ENCODE measurements at places on chromosomes 3 and 15. TPM values are rescaled to one million over a fixed set of nuclear protein-coding genes. Genes with fewer than 3 reads are reported as not detected.

Gene CYP1A2
- not detected for total RNA-seq

Gene ACTRT3
- total RNA-seq = 0.58 TPM

Gene MRPL3
- total RNA-seq = 63.5 TPM

Gene PLIN1
- total RNA-seq = 0.08 TPM

Gene DUOXA2
- not detected for total RNA-seq

Gene COL6A5
- total RNA-seq = 0.05 TPM

Gene CELF6
- total RNA-seq = 0.58 TPM

Gene CACNA2D2
- total RNA-seq = 0.55 TPM

DNA sequence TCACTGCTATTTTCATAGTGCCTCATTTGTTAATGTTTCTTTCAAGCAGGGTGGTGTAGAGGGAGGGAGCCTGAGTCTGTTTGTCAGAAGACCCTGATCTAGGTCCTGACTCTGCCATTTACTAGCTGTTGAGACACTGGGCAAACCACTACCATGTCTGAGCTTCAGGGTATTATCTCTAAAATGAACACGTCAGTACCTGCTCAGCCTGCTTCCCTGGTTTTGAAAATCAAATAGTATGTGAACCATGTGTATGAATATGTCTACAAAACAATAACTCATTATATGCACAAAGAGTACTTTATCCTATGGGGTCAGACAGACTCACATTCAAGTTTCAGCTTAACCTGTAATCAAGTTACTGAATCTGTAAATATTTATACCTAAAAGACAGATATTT, 25.1 kb downstream of the SYNPR start:
- DNase-seq = no peak

DNA sequence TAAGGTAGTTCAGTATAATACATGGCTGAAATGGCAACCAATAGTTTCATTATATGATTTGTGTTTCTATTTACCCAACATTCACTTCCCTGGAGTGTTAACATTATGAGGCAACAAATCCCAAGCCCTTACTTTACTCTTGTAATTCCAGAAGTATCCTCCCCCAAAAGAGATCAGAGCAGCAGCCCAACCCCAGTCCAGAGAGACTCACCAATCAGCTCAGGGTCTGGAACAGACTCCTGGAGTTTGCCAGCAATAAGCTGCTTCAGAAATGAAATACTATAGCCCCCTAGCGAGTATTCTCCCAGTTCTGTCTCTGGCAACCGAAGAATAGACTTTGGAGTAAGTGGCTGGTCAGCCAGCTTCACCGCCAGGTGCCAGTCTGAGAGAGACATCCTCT, 2.5 kb downstream of the UBL7 start:
- no peak for DNase-seq

DNA sequence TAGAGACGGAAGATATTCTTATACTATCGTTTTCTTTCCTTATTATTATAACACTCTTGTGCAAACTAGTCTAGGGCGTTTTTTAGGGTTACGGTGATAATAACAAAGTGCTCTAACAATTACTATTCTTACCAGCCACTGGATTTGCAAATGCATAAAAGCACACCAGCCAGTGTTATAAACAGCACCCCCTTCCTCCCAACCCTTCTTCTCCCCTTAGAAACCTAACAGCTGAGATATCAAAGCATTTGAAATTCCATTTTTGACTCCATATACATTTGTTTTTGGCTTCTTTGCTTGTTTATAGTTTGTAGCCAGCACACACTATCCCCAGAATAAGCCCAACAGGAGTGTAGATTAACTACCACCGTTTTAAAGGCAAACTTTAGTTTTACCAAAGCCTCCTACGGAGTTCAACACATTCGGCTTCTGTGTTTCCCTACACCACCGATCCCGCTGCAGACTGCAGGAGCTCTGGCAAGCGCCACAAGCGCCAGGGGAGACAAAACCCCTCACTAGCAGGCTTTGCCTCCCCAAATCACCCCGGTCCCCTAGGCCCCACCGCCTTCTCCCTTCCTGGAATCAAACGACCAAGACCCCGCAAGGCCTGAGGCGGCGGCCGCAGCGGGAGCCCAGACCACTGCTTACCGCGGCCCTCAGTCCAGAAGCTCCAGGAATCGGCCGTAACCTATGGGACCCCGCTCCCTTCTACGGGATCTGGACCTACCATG, 461 bp downstream of the COPB2 start:
- peak; percentile 45 for DNase-seq

GRCh38 chr3:73597476-73597875, 27.3 kb downstream of the PDZRN3 start:
- DNase-seq = no peak

DNA sequence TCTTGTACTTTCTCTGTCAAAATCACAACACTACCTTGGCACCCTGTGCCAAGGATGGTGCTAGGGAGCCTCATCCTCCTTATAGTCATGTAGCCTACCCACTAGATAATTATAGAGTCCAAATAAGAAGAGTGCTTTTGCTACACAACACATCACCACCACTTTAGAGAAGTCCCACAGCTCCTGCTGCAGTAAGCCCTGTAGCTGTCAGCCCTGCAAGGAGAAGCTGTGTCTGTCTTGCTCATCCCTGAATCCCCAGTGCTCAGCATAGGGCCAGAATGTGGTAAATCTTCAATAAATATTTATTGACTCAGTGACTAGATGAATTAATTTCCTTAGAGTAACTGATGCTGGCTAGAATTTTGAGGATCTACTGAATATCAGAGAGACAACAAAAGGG, 190.8 kb downstream of the ZNF621 start:
- no peak for DNase-seq

- no peak for DNase-seq
Measured at GRCh38 chr3:134327594-134327975, 46.7 kb downstream of the AMOTL2 start.

- no peak for DNase-seq
Measured at GRCh38 chr15:70432924-70433495, 330.3 kb downstream of the UACA start.

GRCh38 chr15:84611631-84612030, 10.8 kb downstream of the ZSCAN2 start:
- no peak for DNase-seq

- no peak for DNase-seq
Measured at GRCh38 chr3:112956351-112956750, 18.6 kb downstream of the CD200R1 start.

DNA sequence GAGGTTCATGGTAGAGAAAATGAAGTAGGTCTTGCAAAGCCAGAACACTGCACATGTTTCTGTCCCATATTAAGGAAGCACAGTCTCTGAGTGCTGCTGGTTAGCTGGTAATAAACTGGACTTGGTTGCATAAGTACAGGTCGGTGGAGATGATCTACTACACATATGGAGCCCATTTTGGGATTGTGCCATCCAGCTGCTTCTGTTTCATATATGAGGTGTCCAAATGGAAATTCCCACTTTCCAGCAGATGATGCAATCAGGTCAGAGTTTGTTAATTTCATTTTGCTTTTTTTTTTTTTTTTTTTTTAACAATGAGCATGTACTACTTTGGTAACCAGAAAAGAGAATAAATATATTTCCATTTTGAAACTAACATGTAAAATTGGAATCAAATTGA, 122.6 kb downstream of the SATB1 start:
- no peak for DNase-seq

DNA sequence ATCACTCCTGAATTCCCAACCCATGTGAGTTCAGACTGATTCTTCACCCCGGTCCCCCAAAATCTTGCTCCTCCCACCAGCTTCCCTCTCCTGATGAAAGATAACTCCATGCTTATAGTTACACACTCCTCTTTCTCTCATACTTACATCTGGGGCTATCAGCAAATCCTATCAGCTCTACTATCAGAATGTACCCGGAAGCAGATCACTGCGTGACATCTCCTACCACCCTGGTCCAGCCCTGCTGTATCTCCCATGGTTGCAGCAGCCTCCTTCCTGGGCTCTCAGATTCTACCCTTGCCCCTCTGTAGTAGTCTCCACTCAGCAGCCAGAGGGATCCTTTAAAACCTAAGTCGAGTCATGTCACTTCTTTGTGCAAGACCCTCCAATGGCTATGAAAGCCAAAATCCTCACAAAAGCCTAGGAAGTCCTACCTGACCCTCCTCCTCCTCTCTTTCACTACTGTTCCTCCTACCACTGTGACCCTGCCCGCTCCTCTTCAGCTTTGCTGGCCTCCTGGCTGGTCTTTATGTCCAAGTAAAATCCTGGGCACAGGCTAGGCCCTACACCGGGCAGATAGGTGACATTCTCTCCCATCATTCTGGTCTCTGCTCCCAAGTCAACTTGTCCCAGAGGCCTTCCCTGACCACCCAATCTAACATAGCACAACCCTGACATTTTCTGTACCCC, 16.2 kb downstream of the XIRP1 start:
- no peak for DNase-seq

DNA sequence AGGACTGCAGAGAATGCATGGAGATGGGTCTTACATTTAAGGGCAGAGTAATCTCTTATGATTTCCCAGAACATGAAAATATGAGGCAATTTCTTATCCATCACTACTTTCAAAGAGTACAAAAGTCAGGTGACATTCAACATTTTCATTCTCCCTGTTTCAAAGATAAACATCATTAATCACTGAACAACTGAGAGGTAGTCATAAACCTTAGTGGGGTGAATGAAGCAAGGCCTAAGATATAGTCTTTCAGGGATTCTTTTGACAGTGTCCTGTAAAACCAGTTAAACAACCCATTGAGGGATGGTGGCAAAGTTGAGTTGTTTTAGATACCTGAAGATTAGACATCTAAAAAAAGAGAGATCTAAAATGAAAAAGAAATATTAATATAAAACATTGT, 271.6 kb upstream of the CBLB start:
- no peak for DNase-seq

DNA sequence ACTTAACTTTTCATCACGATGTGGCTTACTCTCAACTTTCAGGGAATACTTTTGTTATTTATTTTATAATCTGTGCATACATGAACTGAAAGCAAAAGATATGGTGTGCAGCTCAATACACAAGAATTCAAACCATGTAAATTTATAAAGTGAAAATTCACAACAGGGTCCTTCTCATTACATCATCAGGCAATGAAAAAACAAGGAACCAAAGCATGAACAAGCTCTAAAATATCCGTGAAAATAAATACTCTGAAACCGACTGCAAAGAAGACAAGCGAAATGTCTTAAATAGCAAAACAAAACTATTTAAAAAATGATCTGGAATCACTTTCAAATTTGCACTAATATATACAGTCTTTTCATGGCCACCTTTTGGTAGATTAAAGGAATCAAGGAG, 28.9 kb downstream of the GNB5 start:
- no peak for DNase-seq

DNA sequence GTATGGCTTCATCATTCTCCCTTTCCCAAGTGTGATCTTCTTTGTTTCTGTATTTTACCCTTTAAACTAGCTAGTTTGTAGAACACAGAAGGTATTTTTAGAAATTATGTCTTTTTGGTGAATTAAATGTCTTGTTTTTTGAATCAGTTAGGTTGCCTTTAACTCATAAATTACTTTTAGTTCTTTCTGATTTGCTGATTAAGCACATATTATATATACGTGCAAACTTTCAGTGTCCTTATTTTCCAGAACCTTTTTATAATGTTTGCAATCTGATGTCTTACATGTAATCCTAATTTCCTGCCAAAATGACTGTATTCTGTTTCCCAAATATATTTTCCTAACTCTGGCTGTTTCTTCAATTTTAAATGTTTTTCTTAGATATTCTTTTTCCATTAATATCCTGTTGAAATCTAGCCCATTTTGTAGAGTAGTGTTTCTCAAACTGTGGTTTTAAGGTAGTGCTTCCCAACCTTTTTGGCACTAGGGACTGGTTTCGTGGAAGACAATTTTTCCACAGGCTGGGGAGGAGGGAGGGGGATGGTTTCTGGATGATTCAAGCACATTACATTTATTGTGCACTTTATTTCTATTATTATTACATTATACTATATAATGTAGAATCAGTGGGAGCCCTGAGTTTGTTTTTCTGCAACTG, 51.8 kb downstream of the CHD2 start:
- no peak for DNase-seq

- DNase-seq = no peak
Measured at GRCh38 chr15:27182561-27183110, 211.7 kb downstream of the GABRG3 start.

GRCh38 chr3:25863011-25863415, 73.1 kb downstream of the OXSM start:
- DNase-seq = no peak

Data from activated CD4-positive, alpha-beta memory T cell treated with anti-CD3 and anti-CD28 coated beads, Interleukin-2, amount 10 ng/mL, durations not matched to agents 7 days and 5 days (primary cell).